EH (cell line): ENCODE measurements at places on chromosomes 6 and 20.

DNA sequence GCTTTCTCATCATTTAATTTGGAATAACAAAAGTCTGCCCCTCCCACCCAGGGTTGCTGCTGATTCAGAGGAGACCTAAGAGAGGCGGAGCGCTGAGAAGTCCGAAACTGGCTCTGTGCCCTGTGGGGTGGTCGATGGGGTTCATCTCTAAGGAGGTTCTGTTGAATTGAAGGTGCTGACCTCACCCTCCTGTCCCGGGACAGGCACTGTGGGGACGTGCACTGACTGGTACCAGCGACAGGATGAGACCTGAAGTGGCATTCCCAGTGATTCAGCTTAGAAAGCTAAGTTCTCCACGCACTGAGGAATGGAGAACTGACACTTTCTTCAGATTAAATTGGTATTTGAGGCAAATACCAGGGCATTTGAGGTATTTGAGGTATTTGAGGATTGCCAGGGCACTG, 1.3 kb downstream of the GUCA1B start:
- peak; percentile 44 for DNase-seq

- DNase-seq: peak; percentile 80
These were observed 548.8 kb downstream of the COL12A1 start for GRCh38 chr6:74657011-74657410.

DNA sequence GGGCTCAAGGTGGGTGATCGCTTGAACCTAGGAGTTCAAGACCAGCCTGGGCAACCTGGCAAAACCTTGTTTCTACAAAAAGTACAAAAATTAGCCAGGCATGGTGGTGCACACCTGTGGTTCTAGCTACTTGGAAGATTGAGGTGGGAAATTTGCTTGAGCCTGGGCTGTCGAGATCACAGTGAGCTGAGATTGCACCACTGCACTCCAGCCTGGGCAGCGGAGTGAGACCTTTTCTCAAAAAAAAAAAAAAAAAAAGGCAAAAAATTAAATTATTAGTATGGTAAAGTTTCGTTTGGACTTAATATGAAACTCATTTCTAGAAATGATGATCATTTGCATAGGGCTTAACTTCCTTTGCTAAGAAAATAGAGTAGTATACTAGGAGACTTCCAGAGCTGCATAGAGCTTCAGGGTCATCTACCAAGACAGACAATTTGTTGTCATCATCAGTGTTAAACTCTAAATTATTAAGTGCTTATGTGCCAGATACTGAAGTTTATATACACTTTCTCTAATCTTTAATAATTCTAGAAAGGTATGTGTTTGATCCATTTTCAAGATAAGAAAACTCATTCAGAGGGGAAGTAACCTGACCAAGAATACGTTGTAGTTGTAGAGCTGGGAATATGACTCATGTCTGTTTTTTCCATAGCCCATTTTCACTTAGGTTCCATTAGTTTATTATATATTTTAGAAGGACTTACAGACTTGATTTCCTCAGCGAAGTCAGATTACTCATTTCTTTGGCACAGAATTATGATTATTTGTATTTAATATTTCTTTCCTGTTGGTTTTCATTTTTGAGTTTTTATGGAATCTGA, 84.5 kb downstream of the SLC16A10 start:
- no peak for DNase-seq

- DNase-seq: peak; percentile 98
These were observed 126.0 kb upstream of the ADGRF1 start for GRCh38 chr6:47168180-47168579.

DNA sequence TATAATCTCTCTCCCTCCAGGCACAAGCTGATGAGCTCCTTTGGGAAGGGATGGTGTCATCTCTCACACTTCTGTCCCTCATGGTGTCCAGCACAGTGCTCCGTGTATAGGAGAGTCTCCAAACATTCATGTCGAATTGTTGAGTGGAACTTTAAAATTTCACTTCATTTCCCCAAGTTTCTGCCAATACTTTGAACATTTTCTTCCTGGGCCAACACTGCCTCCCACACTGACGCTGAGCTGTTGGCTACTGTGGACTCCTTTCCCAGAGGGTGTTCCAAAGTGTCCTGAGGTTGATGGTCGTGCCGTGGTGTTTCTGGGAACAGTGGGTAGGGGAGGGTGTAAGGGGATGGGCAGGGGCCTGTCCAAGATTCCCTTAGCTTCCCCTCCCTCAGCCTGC, 122.7 kb downstream of the TIAM2 start:
- DNase-seq: no peak

GRCh38 chr6:165697171-165697570, 34.1 kb upstream of the PDE10A start:
- no peak for DNase-seq

DNA sequence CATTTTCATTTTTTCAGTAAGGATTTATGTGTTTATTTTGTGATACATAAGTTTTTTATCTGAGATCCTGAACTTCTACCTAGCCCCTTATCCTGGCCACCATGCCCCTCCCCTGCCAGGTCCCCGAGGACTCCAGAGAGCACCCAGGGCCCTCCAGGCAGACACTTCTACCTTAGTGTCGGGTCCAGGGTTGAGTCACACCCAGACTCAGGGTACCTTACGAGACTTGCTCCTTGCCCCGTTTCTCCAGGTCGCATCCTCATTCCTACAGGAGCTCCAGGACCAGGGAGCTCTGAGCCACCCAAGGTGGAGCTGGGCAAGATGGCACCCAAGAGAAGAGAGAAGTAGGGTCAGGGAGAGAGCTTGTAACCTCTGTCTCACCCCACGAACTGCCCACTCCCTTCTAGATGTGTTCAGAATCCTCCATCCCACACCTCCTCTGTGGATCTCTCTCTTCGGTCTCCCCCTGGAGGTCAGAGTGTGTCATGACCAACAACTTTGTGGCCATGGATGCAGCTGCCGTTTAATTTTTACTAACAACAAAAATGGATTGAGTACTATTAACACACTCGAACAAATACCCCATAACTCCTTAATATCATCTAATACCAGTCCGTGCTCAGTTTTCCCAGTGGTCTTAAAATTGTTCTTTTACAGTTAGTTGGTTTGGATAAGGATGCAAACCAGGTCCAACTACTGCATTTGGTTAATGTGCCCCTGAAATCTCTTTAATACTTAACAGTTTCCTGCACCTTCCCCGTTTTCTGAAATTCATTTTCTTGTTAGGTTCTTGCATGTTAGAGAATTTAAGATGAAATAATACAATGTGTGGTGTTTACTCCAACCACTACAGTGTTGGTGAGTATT, 130.6 kb upstream of the INSM1 start:
- peak; percentile 40 for DNase-seq
